HCT116 (cell line): ENCODE measurements at places on chromosomes 3 and 15. TPM values are rescaled to one million over a fixed set of nuclear protein-coding genes. Genes with fewer than 3 reads are reported as not detected.

DNA sequence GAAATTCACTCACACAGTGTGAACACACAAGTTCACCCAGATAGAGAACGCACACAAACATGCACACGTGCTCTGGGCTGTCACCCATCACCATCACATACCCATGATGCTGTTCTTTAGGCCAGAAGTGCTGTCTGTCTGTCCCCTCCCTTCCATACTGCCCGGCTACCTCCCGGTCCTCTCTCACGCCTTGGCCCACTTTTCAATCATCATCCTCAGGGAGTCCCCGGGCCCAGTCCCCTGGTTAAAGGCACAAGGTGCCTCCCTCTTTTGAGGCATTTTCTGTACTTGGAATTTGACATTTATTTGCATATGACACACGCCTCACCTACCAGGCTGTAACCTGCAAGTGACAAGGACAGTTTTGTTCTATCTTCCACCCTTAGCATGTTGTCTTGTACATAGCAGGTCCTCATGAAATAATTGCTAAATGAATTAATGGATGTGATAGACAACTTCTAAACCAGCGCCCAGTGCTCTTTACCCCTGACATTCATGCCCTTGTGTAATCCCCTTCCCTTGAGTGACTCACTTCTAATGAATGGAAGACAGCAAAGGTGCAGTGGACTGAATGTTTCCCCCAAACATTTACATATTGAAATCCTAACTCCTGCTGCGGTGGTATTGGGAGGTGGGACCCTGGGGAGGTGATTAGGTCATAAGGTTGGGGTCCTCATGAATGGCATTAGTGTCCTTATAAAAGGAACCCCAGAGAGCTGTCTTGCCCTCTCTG, 73.9 kb upstream of the ADPGK start:
- DNase-seq = no peak

GXYLT2 gene
- total RNA-seq = 5.6 TPM

GOLGA6L7 gene
- not detected for total RNA-seq

GRK7 gene
- not detected for total RNA-seq

TJP1 gene
- 83.6 TPM for total RNA-seq

- no peak for DNase-seq
These were observed 607.5 kb upstream of the AGTR1 start for GRCh38 chr3:148090156-148090555.

- DNase-seq = no peak
These were observed 194.0 kb downstream of the TNIK start for GRCh38 chr3:171266034-171266739.

CCR3 gene
- total RNA-seq = not detected

DNA sequence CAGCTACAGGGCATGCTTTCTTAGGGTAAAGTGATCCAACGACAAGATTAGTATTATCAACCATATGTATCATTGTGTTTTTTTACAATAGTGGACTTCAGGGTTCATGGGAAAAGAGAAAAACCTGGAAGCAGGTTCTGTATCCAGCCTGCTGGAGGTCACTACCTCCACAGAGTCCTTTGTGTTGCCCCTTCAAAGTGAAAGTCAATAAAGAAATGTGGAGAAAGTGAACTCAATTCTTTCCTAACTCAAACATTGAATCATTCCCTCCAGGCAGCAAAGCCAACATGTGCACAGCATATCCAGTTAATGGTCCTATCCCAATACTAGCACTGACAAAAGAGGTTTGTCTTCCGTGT, 45.4 kb downstream of the FGF7 start:
- no peak for DNase-seq

THRB gene
- total RNA-seq = 2.5 TPM

DNA sequence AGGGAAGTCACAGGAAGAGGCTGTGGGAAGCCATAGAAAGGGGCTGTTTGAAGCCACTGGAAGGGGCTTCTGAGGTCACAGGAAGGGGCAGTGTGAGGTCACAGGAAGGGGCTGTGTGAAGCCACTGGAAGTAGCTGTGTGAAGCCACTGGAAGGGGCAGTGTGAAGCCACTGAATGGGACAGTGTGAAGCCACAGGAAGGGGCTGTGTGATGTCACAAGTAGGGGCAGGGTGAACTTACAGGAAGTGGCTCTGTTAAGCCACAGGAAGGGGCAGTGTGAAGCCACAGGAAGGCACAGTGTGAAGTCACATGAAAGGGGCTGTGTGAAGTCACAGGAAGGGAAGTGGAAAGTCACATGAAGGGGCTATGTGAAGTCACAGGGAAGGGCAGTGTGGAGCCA, 33.1 kb downstream of the GASK1A start:
- DNase-seq = no peak

DNA sequence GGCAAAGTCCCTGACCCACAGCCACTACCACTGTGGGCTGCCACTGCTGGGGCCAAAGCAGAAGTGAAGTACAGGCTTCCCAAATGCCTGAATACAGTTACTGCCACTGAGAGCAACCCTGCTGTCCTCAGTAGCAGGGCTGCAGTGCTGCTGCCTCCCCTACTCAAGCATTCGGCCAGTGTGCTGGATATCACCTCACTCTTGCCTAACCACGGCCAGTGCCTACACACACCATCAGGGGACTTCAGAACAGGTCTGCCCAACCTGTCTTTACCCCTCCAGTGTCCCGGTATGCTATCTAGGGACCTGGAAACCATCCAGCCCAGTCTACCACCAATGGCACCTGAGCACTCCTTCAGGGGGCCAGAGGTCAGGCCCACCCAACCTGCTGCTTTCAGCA, 261.5 kb upstream of the COL8A1 start:
- DNase-seq = no peak

A4GNT gene
- total RNA-seq = not detected

FBXW12 gene
- total RNA-seq = not detected

- no peak for DNase-seq
These were observed 78.7 kb downstream of the ISG20 start for GRCh38 chr15:88717382-88718031.

DNA sequence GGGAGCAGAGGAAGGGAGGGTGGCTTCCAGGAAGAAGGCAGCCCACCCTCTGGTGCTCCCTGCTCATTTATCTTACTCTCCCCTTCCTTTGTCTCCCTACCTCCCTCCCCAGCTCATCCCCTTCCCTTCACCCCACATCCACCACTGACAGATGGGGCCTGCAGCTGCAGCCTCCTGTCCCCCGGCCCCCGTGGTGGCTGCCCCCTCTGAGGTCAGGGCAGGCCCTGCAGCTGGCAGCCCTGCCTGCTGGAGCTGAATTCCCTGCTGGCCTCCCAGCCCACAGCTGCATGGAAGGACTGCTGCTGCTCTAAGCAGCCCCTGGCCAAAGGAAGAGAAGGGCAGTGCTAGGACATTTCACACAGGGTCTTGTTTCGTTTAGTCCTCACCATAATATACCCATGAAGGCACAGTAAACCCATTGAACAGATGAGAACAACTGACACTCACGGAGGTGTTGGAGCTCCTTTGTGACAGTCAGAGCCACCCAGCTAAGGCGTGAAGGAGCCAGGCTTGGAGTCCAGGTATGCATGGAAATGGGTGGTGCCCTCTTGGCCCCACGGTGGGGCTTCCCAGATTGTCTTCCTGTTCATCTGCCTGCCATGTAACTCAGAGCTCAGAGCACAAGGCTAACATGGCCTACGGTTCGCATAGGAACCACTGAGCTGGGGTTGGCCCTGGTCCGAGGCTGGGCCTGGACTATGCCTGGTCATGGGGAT, 121.7 kb upstream of the PRR20G start:
- DNase-seq = no peak

C3orf80 gene
- 2.4 TPM for total RNA-seq

DNA sequence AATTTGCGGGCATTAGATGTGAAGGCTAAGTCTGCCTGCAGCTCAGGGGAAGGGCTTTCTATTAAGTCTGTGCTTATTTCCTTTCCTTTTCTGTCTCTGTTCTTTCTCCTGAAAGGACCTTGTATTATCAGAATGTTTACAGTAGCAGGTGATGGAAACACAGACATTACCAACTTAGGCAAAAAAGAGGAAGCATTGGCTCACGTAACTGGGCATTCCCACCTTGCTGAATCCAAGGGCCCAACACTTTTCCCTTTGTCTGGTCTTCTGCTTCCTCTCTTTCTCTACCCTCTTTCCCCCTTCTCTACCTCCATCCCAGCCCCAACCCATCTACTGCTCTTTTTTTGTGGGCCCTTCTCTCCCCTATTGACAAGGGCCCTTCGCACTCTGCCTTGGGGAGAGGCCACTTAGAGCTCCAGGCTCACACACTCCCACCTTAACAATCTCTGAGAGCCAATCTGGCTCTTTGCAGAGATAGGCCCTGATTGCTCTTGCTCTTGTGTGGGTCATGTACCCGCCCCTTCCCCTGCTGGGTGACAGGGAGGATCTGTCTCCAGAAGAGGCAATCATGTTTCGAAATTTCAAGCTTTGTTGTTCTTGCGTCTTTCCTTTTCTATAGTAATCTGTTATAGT, 35.0 kb downstream of the ACAA1 start:
- no peak for DNase-seq

DNA sequence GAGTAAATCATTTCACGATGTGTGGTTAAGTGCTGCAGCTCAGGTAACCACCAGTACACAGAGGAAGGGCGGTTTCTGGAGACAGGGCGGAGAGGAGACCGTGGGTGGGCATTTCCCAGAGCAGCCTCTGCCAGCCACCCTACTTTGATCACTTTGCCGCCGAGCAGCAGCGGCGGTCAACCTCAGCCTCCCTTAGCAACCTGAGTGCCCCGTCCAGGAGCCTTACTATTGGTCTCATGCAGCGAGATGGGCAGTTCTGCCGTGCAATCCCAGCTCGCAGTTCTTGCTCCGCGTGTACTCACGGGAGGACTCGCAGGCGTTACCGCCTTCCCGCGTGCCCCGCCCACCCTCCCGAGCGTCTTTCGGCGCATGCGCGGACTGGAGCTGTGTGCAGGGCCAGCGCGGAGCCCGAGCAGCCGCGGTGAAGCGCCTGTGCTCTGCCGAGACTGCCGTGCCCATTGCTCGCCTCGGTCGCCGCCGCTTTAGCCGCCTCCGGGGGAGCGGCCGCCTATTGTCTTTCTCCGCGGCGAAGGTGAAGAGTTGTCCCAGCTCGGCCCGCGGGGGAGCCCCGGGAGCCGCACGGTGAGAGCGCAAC, at the start of gene AKAP13:
Gene AKAP13, plus strand, starts transcription at position 387 of the 595 bp plus-strand sequence. CDS start 105,118 bp downstream, outside the sequence.
- DNase-seq = peak; percentile 99

GRCh38 chr3:194720048-194720447, 34.4 kb downstream of the FAM43A start:
- DNase-seq = no peak

DNA sequence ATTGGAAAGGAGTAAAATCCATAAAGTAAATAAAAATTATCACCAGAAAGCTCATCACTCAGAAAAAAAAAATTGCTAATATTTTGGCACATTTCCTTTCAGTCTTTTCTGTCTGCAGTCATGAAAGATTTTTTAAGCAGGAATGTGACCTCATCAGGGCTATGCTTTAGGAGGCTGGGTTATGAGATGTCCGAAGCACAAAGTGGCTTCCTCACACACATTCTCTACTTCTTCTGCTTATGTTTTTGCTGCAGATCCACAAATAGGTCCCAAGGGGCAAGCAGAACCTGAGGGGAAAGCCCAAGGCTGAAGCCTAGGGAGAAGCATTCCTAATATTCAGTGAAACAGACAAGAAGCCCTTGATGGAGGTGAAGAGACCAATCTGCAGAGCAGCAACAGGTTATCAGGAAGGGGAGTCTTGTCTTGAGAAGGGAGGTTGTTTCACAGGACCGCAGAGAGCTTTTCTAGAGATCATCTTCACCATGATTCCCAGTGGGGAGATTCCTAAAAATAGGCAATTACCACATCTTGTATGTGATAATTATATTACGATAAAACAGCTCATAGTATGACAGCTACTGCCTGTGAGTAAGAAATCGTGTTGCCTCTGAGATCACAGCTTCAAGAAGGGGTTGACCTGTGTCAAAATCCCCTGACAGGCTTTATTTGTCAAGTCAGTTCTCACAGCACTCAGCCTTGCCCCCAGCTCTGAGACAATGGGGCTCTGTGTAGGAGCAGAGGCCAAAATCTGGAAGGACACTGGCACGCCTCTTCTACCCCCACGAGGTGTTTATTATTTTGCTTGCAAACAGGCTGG, 60.5 kb downstream of the IGF2BP2 start:
- no peak for DNase-seq

RAD51 gene
- total RNA-seq = 20.9 TPM

GRCh38 chr3:187836823-187837770, 91.8 kb upstream of the BCL6 start:
- no peak for DNase-seq

GRCh38 chr3:15502616-15503015, 18.9 kb downstream of the COLQ start:
- no peak for DNase-seq

TMEM62 gene
- total RNA-seq = 8.8 TPM

DNA sequence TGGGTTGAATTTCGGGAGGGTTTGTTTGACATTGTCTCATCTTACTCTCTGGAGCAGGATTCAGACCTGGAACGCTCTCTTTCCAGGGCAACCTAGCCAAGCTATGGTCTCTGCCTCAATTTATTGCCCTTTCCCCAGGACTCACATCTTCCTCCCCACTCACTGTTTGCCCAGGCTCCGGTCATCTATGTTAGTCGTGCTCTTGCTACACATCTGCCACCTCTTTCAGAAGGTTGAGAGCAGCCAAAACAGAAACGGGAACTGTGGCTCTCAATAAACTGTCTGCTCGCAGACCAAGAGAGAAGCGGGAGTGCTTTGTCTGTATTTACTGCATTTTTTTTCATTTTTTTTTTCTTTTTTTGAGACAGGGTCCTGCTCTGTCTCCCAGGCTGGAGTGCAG, 81.6 kb downstream of the ST6GAL1 start:
- no peak for DNase-seq

DNA sequence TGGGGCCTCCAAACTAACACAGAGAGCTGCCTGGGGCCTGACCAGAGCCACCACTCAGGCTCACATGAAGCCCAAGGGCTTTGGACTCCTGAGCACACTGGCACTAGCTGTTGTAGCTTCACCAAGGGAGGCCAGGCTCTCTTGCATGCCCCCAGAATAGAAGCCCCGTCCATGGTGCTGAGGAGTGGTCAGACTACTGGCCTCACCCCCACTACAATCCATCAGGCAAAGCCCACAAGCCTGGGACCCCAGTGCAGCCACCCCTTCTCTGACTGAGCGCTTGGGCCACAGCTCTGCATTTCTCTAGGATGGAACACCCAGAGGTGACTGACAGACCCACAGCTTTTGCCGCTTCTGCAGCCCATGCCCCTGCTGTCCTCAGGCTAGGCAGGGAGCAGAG, 180.8 kb downstream of the PYDC2 start:
- DNase-seq = no peak

GRCh38 chr3:66297900-66298299, 77.1 kb downstream of the SLC25A26 start:
- DNase-seq = no peak

DNA sequence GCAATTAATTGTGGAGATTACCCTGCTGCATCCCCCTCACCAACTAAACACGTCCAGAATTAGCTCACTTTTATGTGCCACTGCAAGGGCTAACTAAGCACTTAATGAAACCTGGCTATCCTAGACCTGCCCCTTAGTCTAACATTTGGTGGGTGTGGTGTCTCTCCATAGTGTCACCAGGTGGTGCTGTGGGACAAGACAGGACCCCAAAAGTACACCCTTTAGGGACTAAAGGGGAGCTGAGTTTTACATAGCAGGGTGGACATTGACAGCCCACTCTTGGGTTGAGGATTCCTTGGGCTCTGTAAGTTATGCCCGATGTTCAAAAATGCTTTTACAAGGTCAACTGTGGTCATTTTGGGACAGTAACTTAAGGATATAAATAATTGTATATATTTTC, 5.7 kb downstream of the DUT start:
- DNase-seq = peak; percentile 8
